ENCODE measurements at places on chromosomes 2 and 18. TPM values are rescaled to one million over a fixed set of nuclear protein-coding genes. Genes with fewer than 3 reads are reported as not detected.

Gene LRP1B
- total RNA-seq: 1.2 TPM

- no peak for DNase-seq
Observed at GRCh38 chr2:200199576-200200263, 106.8 kb upstream of the SPATS2L start.

- no peak for DNase-seq
Observed at GRCh38 chr2:202514732-202515131, 120.0 kb upstream of the FAM117B start.

DNA sequence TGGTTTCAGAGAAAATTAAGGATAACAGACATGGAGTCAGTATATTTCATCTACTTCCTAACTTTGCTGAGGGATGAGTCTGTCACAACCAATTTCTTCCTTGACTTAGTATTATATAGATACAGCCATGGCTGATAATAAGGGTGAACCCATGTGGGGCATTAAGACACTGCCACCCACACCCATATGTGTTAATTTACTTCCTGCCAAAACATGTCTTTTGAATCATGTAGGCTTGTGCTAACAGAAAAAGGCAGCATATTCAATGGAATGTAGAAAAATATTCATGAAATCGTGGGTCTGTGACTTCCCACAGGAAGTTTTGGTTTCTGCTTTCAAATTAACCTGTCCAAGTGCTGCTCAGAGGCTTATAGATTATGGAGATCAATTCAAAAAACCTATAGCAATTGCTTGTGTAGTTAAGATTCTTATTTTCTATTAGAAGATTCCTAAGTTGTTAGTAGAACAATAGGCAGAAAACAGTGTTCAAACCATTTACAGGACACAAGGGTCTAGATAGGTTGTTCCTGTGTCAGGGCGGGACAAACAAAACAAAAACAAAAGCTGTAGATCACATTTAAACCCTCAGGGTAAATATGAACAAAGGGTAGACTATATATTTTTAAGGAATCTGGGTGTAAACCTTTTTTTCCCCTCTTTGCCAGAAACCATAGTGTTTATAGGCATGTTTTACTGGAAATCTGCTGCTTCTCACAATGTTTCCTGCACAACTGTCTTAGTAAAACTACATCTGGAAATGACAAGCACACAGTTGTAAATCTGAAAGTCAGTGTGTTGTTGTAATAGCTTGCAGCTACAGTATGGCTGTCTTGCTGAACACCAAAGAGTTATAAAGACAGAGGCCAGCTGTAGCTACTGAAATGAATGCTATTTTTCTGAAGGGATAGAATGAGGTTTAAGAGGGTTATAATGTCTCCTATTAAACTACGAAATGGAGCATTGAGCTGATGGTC is 691.2 kb downstream of the EPHA4 start:
- peak; percentile 79 for DNase-seq

DNA sequence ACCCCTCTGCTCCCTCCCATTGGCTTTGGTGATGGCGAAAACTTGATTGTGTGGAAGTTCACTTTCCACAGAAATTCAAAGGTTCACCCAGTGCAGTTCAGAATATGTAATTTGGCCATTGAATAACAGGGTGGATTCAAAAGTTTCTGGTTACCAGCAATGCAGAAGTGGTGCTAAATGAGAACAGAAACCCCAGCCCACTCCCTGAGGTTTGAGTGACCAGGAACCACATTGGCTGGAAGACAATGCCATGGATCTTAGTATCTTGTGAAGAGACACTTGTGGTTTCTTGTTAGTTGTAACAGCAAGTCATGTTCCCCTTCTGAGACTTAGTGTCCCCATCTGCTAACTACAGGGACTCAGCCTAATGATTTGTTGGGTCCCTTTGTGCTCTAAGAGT is 49.8 kb downstream of the QPCT start:
- no peak for DNase-seq

DNA sequence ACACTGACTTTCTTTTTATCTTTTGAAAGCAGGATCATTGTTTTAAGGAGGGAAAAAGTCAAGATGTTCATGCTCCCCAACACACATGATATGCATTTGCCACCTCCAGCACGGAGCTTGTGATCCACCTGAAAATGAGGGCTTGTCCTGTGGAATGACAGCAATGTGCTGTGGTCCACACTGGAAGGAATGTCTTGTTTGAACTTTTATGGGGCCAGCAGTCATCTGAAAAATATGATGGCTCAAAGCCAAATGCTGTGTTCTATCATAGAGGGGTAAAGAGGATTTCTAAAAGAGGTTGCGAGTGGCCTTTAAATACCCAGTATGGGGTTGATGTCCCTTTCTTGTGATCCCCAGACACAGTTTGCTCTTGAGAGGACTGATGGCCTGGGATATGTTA is 226.5 kb upstream of the SPRED2 start:
- no peak for DNase-seq

Measured in kidney (tissue), 22 donors.